Mononuclear cell (primary cell): ENCODE measurements at places on chromosomes 2 and 18. TPM values are rescaled to one million over a fixed set of nuclear protein-coding genes. Genes with fewer than 3 reads are reported as not detected.

DYNAP gene
- not detected for total RNA-seq

DNER gene
- total RNA-seq = 0.21 TPM

ANKRD36C gene
- total RNA-seq = 83.4 TPM

MYO7B gene
- total RNA-seq = 1.0 TPM

PMAIP1 gene
- 95.0 TPM for total RNA-seq

NPPC gene
- not detected for total RNA-seq

CD302 gene
- 64.3 TPM for total RNA-seq

SMC6 gene
- total RNA-seq = 9.2 TPM

ECEL1 gene
- not detected for total RNA-seq

SPATA3 gene
- total RNA-seq = not detected

ALPI gene
- not detected for total RNA-seq

COLEC12 gene
- total RNA-seq = 0.21 TPM

SAG gene
- total RNA-seq = 0.21 TPM

VWC2L gene
- total RNA-seq = under 0.01 TPM
